ENCODE measurements at places on chromosomes 13 and 19.
A peak's percentile ranks its signal among the peaks of the same experiment; 100 is the strongest.

DNA sequence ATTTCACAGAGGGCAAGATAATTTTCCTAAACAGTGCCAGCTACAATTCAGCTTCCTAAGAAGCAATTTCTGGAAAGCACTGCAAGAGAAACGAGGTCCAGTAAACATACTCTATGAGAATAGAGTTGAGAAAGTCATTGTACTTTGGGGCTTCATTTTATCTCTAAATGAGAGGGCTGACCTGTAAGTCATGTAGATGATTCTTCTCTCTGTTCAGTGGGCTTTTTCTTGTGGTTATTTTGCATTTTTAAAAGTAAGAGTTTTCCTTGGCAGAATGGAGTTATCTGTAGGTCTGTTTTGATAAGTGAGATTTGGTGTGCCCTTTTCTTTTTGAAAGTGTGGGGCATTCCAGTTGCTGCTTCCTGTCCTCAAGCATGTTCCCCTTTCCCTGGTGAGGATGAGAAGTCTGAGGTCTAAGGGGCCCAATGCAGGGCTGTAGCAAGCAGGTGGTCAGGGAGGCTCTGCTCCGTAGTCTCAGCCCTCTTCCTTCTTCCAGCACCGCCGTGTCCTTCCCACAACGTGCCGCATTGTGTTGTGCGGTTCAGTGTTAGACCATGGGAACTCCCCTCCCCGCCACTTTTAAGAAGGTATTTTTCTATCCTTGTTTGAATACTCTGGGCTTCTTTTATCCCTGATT lies 86.3 kb downstream of the ARHGEF7 start:
- DNase-seq: no peak

DNA sequence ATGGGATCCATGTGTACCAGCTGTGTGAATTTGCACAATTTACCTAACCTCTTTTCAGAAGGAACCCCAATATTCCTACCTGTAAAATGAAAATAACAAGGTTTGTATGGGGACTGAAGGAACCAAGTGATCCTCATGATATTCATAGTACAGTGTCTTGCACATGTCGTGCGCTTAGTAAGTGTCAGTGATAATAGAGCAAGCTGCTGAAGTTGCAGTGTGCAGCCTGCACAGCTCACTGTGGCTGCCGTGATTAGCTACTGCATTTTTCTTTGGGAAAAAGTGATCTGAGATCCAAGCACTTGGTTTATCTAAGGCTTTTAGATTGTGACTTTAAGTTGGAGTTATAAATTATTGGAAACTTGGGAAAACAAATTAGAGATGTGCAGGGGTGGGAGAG lies 135.9 kb upstream of the FRY start:
- DNase-seq: no peak

GRCh38 chr13:104869501-104869900 lies 1666.0 kb downstream of the EFNB2 start:
- DNase-seq: no peak

DNA sequence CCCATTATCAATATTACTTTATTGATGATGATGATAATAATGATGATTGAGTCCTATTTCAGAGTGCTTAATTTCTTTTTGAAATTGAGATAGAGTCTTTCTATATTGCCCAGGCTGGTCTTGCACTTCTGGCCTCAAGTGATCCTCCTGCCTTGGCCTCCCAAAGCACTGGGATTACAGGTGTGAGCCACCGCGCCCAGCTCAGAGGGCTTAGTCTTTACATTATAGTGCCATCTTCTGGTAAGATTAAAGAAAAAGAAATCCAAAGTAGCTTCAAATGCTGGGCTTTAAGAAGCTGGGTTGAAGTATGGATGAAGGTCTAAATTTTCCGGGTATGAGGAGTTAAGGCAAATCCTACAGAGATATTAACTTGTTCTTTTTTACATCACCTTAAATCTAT lies 3.4 kb upstream of the ZNF333 start:
- no peak for DNase-seq

GRCh38 chr13:62110079-62110478 lies 694.4 kb upstream of the PCDH20 start:
- no peak for DNase-seq

DNA sequence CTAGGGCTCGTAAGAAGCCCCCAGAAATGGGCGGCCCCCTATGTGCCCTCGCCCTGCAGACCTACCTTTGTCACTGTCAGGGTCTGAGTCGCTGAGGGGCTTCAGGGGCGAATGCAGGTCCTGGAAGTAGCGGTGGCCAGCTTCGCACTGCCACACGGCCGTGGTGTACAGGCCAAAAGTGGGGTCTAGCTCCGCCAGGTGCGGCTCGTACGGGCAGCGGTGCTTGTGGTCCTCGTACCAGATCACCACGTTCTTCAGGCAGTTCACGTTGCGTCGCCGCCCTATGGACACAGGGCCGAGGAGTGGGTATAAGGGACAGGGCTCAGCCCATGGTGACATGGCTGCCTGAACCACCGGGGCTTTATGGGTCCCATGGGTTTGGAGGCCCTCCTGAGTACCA lies 9.8 kb downstream of the ZNF653 start:
- DNase-seq: no peak

DNA sequence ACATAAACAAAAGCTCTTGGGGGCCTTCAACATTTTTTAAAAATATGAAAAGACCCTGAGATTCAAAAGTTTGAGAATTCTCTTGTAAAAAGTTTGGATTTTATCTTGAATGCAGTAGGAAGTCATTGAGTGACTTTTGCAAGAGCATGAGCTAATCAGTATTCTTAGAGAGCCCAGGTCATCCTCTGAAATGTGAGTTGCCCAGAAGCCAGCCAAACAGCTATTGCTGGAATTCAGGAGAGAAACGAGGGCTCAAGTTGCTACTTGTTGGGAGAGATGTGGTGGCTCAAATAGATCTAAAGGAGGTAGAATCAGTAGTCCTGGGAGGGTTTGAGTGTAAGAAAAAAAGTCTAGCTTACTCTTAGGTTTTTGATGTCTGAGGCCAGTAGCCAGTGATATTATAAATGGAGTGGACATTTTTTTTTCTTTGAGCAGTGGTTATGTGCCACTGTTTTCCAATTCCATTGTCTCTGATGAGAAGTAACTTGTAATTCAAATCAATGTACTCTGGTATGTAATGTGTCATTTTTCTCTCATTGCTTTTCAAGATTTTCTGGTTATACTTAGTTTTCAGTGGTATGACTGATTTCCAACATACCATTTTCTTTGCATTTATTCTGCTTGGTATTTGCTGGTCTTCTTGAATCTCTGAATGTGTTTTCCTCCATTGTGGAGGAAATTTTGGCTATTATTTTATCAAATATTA lies 30.7 kb downstream of the LMO7 start:
- DNase-seq: no peak

DNA sequence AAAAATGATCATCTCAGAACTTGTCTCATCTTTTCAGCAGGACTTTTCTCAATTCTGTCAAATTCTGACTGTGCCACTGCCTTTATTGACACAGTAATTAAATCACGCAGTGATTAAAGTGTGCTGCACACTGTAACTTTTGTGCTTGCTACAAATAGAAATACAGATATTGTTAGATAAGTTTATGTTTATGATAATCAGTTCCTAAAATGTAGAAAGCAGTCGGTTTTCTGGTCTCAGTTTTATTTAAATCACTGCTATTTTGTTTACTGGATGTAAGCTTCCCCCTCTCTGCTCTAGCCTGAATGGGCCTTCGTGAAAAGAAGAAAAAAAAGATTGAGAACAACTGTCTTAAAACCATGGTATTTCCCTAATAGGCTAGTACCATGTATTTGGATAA lies 258.8 kb upstream of the STARD13 start:
- DNase-seq: no peak

GRCh38 chr19:45632468-45633196 lies 6.6 kb downstream of the EML2 start:
- no peak for DNase-seq

DNA sequence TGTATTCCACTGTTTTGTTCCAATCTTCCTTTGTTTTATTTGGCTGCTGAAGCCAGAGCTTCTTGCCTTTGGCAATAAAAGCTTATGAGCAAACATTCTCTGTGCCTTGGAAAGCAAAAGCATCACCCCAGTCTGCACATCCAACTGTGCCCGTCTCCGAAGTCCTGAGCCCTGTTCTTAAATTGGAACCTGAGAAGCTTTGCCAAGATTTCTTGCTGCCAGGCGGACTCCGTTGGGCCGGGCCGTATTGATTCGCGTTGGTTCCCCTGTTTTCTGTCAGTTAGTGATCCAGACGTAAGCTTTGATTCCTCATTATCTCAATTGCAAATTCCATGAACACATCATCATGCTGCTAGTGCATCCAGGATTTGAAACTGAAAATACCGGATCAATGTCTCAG lies 793.0 kb downstream of the OLFM4 start:
- DNase-seq: peak; percentile 44

DNA sequence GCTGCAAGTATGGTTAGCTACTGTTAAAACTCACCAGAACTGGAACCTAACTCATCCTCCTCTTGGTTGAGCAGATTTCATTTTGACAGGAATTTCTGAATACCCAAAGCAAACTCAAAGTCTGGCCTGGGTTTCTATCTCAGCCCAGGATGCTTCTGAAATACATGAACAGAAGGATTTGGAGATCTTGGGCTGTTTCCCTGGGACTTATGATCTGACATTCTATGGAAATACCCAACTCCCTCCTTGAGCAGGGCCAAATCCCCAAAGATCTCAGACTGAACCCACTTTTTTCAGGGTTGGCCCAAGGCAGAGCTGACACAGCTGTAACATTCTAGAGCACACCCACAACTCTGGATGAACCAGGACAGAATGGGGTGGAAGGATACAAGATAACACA lies 1.1 kb upstream of the ITM2B start:
- DNase-seq: no peak

- DNase-seq: no peak
These were observed 25.4 kb upstream of the AKAP11 start for GRCh38 chr13:42246541-42246940.

GRCh38 chr13:77009011-77009410 lies 17.1 kb downstream of the CLN5 start:
- no peak for DNase-seq

GRCh38 chr19:34711890-34712289 lies 22.2 kb upstream of the ZNF181 start:
- DNase-seq: no peak

GRCh38 chr19:5083547-5083965 lies 114.6 kb downstream of the KDM4B start:
- no peak for DNase-seq

- no peak for DNase-seq
These were observed 22.4 kb upstream of the RGCC start for GRCh38 chr13:41434831-41435520.

GRCh38 chr13:77861741-77862140 lies 56.9 kb downstream of the EDNRB start:
- DNase-seq: no peak

DNA sequence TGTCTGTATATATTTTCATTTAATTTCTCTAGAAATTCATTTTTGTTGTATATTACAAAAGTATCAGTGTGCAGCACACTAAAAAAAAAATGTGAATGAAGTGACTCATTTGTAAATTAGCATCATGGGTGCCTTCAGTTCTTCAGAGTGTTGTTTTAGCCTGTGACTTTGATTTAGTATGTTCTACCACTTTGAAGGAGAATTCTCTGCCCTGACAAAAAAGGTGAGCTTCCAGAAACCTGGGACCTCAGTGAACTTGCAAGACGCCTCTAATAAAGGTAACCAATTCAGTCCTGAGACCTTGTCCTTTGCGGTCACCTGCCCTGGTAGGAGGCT lies 2.4 kb downstream of the METTL21C start:
- no peak for DNase-seq

DNA sequence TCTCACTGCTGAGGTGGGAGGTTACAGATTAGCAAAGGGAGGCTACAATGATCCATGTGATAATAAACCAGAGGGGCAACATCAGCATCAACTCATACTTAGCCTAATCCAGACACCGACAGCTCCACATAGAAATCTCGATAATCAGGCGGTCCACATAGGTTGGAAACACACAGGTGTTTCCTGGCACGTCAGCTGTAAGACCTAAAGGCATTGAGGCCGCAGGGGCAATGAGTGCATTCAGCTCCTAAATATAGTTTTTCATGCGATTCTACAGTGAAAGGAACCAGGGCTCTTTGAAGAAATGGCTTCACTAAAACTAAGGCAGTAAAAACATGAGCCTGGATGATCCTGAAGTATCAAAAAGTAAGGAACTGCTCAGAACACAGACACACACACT lies 19.3 kb downstream of the PLPP2 start:
- DNase-seq: no peak

DNA sequence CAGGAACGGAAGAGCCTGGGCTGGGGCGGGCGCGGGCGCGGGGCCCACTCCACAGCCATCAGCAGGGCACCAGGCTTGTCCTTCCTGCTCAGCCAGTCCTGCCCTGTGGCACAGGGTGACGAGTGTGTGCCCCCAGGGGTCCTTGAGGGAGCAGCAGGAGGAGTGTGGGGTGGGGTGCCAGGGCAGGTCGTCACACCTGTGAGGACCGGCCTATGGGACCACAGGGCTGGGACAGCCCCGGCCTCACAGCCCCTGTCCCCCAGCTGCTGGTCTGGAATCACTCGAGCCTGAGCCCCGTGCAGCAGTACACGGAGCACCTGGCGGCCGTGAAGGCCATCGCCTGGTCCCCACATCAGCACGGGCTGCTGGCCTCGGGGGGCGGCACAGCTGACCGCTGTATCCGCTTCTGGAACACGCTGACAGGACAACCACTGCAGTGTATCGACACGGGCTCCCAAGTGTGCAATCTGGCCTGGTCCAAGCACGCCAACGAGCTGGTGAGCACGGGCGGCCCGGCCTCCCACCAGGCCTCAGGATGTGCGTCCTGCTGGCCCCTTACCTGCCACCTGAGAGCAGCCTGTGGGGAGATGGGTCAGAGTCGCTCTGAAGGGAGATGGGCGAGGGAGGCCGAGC lies 6.7 kb upstream of the TEKTIP1 start:
- DNase-seq: no peak

DNA sequence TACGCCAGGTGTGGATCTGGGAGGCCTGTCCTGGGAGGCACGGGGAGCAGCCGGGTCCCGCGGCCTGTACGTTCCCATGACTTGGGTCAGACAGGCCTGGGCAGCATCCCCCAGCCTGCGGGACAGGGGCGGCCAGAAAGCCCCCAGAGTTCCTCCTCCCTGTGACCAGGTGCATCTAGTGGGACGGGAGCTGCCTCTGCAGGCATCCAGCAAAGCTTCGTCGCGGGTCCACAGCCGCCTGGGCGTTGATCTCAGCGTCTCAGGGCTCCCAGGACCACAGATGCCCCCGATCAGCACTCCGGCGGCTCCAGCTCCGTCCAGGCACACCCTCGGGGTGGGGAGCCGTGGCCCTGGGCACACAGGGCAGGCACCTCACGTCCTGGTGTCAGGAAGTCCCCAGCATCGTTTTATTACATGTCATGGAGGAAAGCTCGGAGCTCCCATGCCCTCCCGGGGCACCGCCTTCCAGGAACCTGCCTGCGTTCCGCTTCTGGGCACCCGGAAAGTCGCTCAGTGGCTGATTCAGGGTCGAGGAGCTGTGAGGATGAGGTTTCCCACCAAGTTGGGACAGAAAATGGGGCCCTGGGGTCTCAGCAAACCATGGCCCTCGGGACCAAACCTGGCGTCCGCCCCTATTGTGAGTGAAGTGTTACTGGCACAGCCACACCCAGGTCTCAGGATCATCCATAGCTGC lies 1.5 kb upstream of the GZMM start:
- DNase-seq: no peak
